ENCODE measurements at places on chromosomes 1 and 21.

DNA sequence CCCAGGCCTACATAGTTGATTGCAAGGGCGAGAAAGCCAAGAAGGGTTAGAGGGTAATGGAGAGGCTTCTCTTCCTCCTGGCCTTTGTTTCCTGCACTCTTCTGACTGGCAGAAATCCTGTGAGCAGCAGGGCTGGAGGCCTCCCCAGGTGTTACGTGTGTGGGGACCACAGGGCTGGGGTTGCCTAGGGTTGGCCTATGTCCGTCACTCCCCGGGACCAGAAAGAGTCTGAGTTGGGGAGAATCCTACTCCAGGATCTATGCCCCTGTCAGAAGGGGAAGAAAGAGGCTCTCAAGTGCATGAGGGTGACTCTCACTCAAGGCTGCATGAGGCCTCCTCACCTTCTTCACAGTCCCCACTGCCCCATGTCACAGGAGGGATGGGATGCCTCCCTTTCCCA is 38.5 kb downstream of the IGFN1 start:
- DNase-seq = no peak

DNA sequence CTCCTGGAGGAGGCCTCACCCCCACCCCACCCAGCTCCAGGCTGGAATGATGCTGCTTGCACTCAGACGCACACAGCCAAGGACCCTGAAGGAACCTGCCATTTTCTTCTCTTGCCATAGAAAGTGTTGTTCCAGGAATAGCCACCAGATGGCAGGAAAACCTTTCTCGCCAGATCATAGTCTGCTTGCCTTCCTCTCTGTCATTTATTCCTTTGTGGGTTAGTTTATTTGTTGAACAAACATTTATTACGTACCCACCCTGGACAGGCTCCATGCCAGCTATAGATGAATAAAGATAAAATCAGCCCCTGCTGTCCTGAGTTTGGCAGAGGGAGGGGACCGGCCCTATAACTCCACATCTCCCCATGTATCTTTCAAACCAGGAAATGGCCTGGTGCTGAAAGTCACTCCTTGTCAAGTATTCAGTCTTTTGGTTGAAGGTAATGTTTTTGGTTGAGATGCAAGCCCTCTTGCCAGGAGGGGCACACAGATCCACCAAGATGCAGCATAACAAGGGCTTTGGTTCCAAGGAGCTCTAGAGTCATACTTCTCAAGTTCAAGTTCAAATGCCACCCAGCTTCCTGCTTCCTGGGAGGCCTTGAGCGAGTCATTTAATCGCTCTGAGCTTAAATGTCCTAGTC is 7.0 kb upstream of the KCNC4 start:
- no peak for DNase-seq

GRCh38 chr1:239657291-239657690 is 270.9 kb downstream of the CHRM3 start:
- DNase-seq = no peak

- no peak for DNase-seq
Measured at GRCh38 chr1:11426617-11427016, 52.3 kb upstream of the DISP3 start.

DNA sequence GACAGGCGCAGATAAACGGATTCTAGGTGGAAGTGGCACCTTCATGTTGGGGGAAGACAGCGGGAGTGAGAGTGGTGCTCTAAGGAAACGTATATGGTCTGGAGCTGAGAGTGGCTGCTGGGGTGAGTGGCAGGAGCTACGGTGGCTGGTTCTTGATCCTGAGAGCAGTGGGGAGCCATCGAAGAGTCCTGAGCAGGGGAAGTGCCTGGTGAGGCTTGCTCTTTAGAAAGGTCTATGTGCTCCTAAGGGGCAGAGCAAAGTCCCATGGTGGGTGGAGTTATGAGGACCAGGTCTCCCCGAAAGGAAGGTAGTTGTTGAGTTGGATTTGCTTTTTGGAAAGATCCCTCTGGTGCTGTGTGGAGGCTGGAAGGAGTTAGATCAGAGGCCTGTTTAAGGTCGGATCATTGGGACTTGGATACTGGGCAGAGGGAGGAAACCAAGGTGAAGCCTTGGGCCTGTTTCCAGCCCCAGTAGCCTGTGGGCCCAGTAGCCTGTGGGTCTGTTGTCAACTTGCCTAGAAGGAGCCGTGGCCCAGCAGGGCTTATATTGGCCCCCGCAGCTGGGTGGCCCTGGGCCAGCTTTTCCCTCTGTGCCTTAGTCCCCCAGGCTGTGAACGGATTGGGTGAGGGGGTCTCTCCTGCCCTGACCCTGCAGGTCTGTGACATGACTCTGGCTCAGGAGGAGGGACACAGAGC is 33.0 kb downstream of the ACOT11 start:
- no peak for DNase-seq

Measured in stimulated activated CD8-positive, alpha-beta memory T cell treated with anti-CD3 and anti-CD28 coated beads, Interleukin-2, amount 100 ng/mL, for 1 hour (primary cell).